Muscle of back (tissue), 13 donors: ENCODE measurements at places on chromosomes 7 and 10. TPM values are rescaled to one million over a fixed set of nuclear protein-coding genes. Genes with fewer than 3 reads are reported as not detected.

The C7orf33 gene
- polyA plus RNA-seq, result 1.2 TPM

The ORAI2 gene
- 6.9 TPM for polyA plus RNA-seq

The HTR5A gene
- not detected for polyA plus RNA-seq

The FEZF1 gene
- 0.51 TPM for polyA plus RNA-seq

The ADAM8 gene
- polyA plus RNA-seq, result 1.6 TPM

The PPP1R3C gene
- 104 TPM for polyA plus RNA-seq

The SH2B2 gene
- 8.9 TPM for polyA plus RNA-seq

The PGAM2 gene
- polyA plus RNA-seq, result 250 TPM

The EVX1 gene
- not detected for polyA plus RNA-seq

The ANKRD61 gene
- polyA plus RNA-seq, result 1.6 TPM

The GIMAP2 gene
- polyA plus RNA-seq, result 7.1 TPM

The LRRC61 gene
- polyA plus RNA-seq, result 6.2 TPM

The IL15RA gene
- polyA plus RNA-seq, result 3.1 TPM

The LBX1 gene
- polyA plus RNA-seq, result 2.6 TPM

The SAMD9L gene
- 5.0 TPM for polyA plus RNA-seq

The PTF1A gene
- polyA plus RNA-seq, result not detected

The RASSF4 gene
- 46.7 TPM for polyA plus RNA-seq

The WNT8B gene
- polyA plus RNA-seq, result 0.11 TPM

The PHKG1 gene
- 60.1 TPM for polyA plus RNA-seq

The PLEKHA1 gene
- polyA plus RNA-seq, result 43.0 TPM

The SVOPL gene
- not detected for polyA plus RNA-seq

The GDF2 gene
- polyA plus RNA-seq, result not detected

The SPDYE16 gene
- polyA plus RNA-seq, result 1.5 TPM

The FFAR4 gene
- not detected for polyA plus RNA-seq

The NUTM2D gene
- 4.0 TPM for polyA plus RNA-seq

The FZD8 gene
- polyA plus RNA-seq, result 29.9 TPM

The HOXA1 gene
- polyA plus RNA-seq, result 1.3 TPM

The WDR86 gene
- 7.5 TPM for polyA plus RNA-seq

The DEPP1 gene
- 22.9 TPM for polyA plus RNA-seq

The ODAD2 gene
- polyA plus RNA-seq, result 1.0 TPM

The NUTM2A gene
- 0.98 TPM for polyA plus RNA-seq

The ADCY1 gene
- 13.9 TPM for polyA plus RNA-seq

The DRGX gene
- not detected for polyA plus RNA-seq

The HOXA13 gene
- polyA plus RNA-seq, result not detected

The HOXA9 gene
- polyA plus RNA-seq, result 22.5 TPM

The TMEM273 gene
- 6.8 TPM for polyA plus RNA-seq

The CTAGE15 gene
- polyA plus RNA-seq, result 0.39 TPM

The LMTK2 gene
- polyA plus RNA-seq, result 5.8 TPM

The CHN2 gene
- polyA plus RNA-seq, result 14.2 TPM

The AMZ1 gene
- 0.13 TPM for polyA plus RNA-seq

The PLXDC2 gene
- polyA plus RNA-seq, result 35.6 TPM

The AGK gene
- polyA plus RNA-seq, result 25.3 TPM

The SEMA3A gene
- polyA plus RNA-seq, result 17.9 TPM

The IFIT1B gene
- polyA plus RNA-seq, result 1.1 TPM

The LIPN gene
- polyA plus RNA-seq, result 0.38 TPM

The OR2F2 gene
- not detected for polyA plus RNA-seq

The GIMAP6 gene
- polyA plus RNA-seq, result 15.6 TPM

The GPR85 gene
- 1.5 TPM for polyA plus RNA-seq
